Activated T-cell treated with anti-CD3 and anti-CD28 coated beads, Interleukin-2, amount 50 U/mL, for 72 hours (primary cell): ENCODE measurements at places on chromosomes 11 and 22. TPM values are rescaled to one million over a fixed set of nuclear protein-coding genes. Genes with fewer than 3 reads are reported as not detected.

- H3K27ac ChIP-seq: no peak overlapping the region
- H3K27me3 ChIP-seq: no peaks in the 10 kb centered on the region
- H3K4me3 ChIP-seq: no peak overlapping the region
- no peak for DNase-seq
- H3K36me3 ChIP-seq: peaks cover 5% of the 10 kb centered on the region
- H3K4me1 ChIP-seq: peaks cover 18% of the 10 kb centered on the region
Observed at GRCh38 chr11:113317339-113317738, 3.0 kb downstream of the TTC12 start.

DNA sequence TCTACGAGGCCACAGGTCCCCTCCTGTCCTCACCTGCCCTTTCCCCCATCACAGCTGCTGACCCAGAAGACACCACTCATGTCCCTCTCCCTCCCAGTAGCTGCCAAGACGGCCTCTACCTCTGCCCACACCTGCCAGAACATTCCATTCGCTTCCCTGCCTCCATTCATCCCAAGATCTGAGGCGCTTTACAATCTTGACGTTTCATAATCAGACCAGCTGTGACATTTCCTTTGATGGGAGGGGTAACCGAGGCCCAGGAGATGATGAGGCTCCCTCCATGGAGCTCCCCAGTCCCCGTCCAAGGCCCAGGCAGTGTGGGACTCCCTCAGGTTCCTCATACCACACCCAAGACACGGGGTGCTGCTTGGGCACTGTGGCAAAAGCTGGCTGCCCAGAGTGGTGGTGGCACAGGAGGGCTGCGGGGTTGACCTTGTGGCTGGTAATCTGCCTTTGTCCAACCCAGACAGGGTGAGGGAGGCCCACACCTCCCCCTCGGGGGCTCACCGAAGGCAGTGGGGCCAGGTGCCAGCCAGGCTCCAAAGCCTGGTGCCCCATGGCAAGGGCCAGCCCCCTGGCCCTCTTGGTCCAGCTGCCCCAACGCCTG, 17.3 kb downstream of the PHLDA2 start:
- H3K4me1 ChIP-seq: peaks cover 6% of the 10 kb centered on the region
- no peak overlapping the region for H3K4me3 ChIP-seq
- no peaks in the 10 kb centered on the region for H3K27me3 ChIP-seq
- H3K36me3 ChIP-seq: no peaks in the 10 kb centered on the region

DNA sequence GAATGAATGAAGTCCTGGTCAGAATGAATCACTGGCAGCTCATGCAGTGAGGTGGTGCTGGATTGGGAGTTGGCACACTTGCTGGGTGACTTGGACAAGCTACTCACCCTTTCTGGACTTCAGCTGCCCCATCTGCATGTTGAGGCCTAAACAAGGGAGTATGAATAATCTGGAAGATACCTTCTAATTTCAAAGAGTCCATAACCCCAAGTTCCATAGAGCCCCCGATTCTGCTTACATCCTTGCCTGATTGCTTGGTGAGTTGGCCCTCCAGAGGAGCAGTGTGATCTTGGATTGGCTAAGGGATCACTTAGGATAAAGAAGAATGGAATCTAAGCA, 18.3 kb upstream of the ACCSL start:
- H3K27ac ChIP-seq: no peak overlapping the region
- no peaks in the 10 kb centered on the region for H3K4me1 ChIP-seq
- H3K36me3 ChIP-seq: peaks cover 4% of the 10 kb centered on the region
- no peak overlapping the region for H3K4me3 ChIP-seq

GRCh38 chr11:2818021-2818420, 67.6 kb downstream of the CDKN1C start:
- H3K4me1 ChIP-seq: peaks cover 11% of the 10 kb centered on the region
- DNase-seq: no peak
- H3K36me3 ChIP-seq: peaks cover 33% of the 10 kb centered on the region
- no peak overlapping the region for H3K27ac ChIP-seq
- H3K4me3 ChIP-seq: no peak overlapping the region

GRCh38 chr22:24401931-24402367, 25.4 kb upstream of the ADORA2A start:
- no peak overlapping the region for H3K4me3 ChIP-seq
- no peak for DNase-seq
- H3K27ac ChIP-seq: no peak overlapping the region
- no peaks in the 10 kb centered on the region for H3K27me3 ChIP-seq
- peaks cover 2% of the 10 kb centered on the region for H3K36me3 ChIP-seq

- H3K36me3 ChIP-seq: no peaks in the 10 kb centered on the region
- DNase-seq: no peak
- no peak overlapping the region for H3K4me3 ChIP-seq
- H3K27me3 ChIP-seq: no peaks in the 10 kb centered on the region
Observed at GRCh38 chr11:93958991-93959390, 62.2 kb upstream of the HEPHL1 start.

GRCh38 chr11:35298369-35298768, 121.0 kb downstream of the SLC1A2 start:
- H3K36me3 ChIP-seq: no peaks in the 10 kb centered on the region
- no peak overlapping the region for H3K4me3 ChIP-seq
- peaks cover 19% of the 10 kb centered on the region for H3K27me3 ChIP-seq
- DNase-seq: no peak

- peaks cover 3% of the 10 kb centered on the region for H3K36me3 ChIP-seq
- H3K27ac ChIP-seq: no peak overlapping the region
- H3K4me1 ChIP-seq: peaks cover 51% of the 10 kb centered on the region
Observed at GRCh38 chr11:4066910-4067309, 27.7 kb upstream of the RRM1 start.

GRCh38 chr11:541433-541885, 4.1 kb downstream of the LRRC56 start:
- H3K27me3 ChIP-seq: no peaks in the 10 kb centered on the region
- no peak overlapping the region for H3K27ac ChIP-seq
- H3K4me1 ChIP-seq: peaks cover 1% of the 10 kb centered on the region
- H3K36me3 ChIP-seq: no peaks in the 10 kb centered on the region
- no peak for DNase-seq

- H3K27me3 ChIP-seq: no peaks in the 10 kb centered on the region
- H3K4me1 ChIP-seq: no peaks in the 10 kb centered on the region
- no peak for DNase-seq
- H3K4me3 ChIP-seq: no peak overlapping the region
- no peaks in the 10 kb centered on the region for H3K36me3 ChIP-seq
Observed at GRCh38 chr11:66700742-66701141, 23.1 kb upstream of the RBM4B start.

DNA sequence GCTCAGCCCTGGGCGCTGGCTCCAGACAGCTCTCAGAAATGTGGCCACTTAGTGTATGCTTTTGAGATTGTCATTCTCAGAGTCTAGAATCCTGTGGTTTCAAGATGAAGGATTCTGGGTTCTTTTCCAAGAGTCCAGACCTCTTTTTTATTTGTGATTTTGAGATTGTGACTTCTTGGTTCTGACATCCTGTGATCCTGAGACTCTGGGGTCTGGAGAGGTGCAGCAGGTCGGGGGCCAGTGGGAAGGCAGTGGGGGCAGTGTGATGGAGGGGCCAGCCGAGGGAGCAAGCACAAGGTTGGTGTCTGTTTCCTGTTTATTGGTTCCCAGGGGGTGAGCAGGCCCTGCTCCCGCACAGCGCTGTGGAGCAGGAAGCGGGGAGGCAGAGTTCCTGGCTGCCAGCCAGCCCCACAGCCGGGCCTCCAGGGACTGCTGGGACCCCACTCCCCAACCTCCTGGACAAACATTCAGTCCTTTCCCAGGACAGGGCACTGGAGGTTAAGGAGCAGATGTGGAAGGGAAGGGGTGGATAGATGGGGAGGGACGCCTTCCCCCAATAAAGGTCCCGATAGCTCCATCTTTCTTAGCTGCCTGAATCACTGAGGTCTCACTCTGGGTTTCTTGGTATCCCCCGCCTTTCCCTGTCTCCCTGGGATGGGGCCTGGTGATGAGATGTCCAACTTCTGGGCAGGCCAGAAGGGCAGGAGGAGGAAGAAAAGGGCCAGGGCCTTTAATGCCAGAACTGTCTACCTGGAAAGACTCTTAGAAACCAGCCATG, 13.7 kb downstream of the ARHGEF17 start:
- no peaks in the 10 kb centered on the region for H3K4me1 ChIP-seq
- H3K27ac ChIP-seq: no peak overlapping the region
- no peaks in the 10 kb centered on the region for H3K36me3 ChIP-seq

GRCh38 chr11:71977743-71978418, 20.8 kb upstream of the IL18BP start:
- H3K27ac ChIP-seq: peak overlapping the region; percentile 72
- H3K27me3 ChIP-seq: no peaks in the 10 kb centered on the region
- DNase-seq: peak; percentile 39
- H3K4me1 ChIP-seq: peaks cover 7% of the 10 kb centered on the region
- no peak overlapping the region for H3K4me3 ChIP-seq

DNA sequence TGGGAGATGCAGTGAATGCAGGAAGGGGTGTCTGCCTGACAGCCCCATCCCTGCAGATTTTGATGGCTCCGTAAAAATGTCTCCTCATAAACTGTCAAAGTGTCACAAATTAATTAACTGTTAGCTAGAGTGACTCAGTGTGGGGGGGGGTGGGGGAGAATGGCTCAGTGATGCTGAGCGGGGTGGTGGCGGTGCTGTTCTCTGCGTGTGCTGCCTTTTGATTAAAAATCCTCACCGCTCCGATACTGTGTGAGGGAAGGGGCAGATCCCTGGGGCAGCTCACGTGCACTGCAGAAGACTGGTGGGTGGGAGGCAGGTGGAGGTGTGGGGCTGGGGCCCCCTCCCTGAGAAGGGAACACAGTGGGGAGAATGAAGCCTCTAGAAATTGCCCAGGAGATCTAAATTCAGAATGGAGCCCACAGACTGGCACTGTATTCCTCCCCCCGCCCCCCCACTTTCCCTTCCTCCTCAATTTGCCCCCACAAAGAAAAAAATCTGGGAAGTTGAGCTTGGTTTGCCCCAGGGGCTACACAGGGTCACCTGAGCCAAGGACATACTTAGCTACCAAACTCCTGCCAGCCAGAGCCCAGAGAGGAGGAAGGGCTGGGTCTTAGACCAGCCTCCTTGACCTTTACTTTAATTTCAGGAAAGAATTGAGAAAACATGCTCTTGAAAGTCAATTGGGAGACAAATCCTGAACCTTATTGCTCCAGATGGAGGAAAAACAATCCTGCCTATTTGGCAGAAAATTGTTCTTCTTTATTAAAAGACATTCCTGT, 39.8 kb downstream of the DRD2 start:
- H3K4me3 ChIP-seq: no peak overlapping the region
- H3K4me1 ChIP-seq: no peaks in the 10 kb centered on the region
- no peak overlapping the region for H3K27ac ChIP-seq
- no peaks in the 10 kb centered on the region for H3K36me3 ChIP-seq
- DNase-seq: no peak

DNA sequence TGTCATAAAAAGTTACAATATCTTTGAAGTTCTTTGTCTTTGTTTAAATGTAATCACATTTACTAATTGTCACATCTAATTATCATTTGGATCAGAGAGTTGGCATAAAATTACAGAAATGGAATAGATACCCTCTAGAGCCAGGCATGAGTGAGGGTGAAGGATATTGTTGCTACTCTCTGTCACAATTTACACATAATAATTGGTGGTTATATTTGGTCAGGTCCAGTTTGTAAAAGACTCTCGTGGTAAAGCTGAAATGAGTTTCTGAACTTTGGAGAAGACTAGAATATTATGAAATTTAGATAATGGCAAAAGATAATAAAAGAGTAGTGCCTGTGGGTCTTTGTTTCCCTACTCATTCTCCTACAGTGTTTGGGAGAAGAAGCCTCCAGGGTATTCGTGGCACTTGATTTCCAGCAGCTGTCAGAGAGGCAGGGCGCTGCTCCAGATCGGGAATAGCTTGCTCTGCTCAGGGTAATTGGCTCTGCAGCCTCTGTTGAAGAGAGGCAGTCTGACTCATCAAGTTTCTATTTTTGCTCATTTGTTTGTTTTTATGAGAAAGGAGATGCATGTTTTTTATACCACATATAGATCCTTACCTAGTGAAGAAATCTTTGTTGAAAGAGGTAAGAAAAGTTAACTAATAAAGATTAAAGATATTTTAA, 349.9 kb downstream of the CNTN5 start:
- no peaks in the 10 kb centered on the region for H3K27me3 ChIP-seq
- no peak overlapping the region for H3K4me3 ChIP-seq
- H3K36me3 ChIP-seq: no peaks in the 10 kb centered on the region
- no peak overlapping the region for H3K27ac ChIP-seq
- no peaks in the 10 kb centered on the region for H3K4me1 ChIP-seq
- no peak for DNase-seq

DNA sequence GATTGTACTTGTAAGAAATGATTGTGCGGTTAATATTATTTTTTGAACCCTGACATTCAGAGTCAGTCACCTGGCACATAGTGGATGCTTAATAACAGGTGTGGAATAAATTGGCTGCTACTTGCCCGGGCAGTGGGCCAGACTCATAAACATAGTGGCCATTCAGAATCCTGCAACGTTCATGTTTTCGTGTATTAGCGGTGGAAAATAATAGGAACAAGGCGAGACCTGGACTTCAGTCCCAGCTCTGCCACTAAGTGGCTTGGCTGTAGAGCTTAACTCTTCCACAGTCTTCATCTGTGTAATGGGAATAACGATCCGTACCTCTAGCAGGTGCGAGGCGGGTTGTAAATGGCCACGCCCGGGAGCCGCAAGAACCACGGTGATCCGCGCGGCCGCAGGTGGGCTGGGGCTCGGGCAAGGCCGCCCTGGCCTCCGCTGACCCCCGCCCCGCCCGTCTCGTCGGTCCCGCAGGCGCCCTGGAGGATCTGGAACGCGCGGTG, 761 bp upstream of the TMEM25 start:
- H3K27ac ChIP-seq: peak overlapping the region; percentile 95
- DNase-seq: no peak
- no peaks in the 10 kb centered on the region for H3K36me3 ChIP-seq
- H3K27me3 ChIP-seq: no peaks in the 10 kb centered on the region

- H3K36me3 ChIP-seq: no peaks in the 10 kb centered on the region
- no peak overlapping the region for H3K4me3 ChIP-seq
- H3K4me1 ChIP-seq: no peaks in the 10 kb centered on the region
- H3K27ac ChIP-seq: no peak overlapping the region
- DNase-seq: no peak
- peaks cover 27% of the 10 kb centered on the region for H3K27me3 ChIP-seq
Observed at GRCh38 chr11:10385696-10386095, 69.4 kb upstream of the AMPD3 start.

- no peaks in the 10 kb centered on the region for H3K27me3 ChIP-seq
- no peak for DNase-seq
- no peaks in the 10 kb centered on the region for H3K4me1 ChIP-seq
- no peaks in the 10 kb centered on the region for H3K36me3 ChIP-seq
- no peak overlapping the region for H3K27ac ChIP-seq
Observed at GRCh38 chr11:105164208-105164607, 24.6 kb upstream of the CARD18 start.

DNA sequence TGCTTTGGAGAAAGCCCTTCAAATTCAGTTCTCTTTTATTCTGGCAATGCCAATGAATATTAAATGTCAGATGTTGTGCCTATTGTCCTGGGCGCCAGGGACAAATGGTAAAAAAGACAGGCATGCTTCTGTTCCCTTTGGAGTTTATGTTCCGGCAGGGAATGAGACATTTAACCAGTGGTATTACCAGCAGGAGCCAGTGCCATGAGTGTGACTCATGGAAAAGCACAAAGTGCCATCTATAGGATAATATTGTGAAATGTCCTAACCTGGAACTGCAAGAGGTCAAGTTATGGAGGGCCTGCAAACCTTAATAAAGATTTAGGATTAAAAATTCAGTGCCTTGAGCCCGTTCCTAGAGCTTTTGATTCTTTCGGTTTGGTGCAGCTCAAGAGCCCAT, 39.5 kb downstream of the REXO2 start:
- H3K36me3 ChIP-seq: no peaks in the 10 kb centered on the region
- no peaks in the 10 kb centered on the region for H3K4me1 ChIP-seq
- peaks cover 7% of the 10 kb centered on the region for H3K27me3 ChIP-seq
- no peak overlapping the region for H3K27ac ChIP-seq
- DNase-seq: no peak
- no peak overlapping the region for H3K4me3 ChIP-seq

The DGCR6 gene
- total RNA-seq: 2.5 TPM

The TEX54 gene
- total RNA-seq: 0.77 TPM

The PATE4 gene
- not detected for total RNA-seq

The MRGPRE gene
- total RNA-seq: not detected

The KCNK4 gene
- not detected for total RNA-seq

The NRXN2 gene
- 0.55 TPM for total RNA-seq
